ENCODE measurements at places on chromosomes 13 and 19.

- DNase-seq = no peak
These were observed 56.4 kb downstream of the KLF12 start for GRCh38 chr13:74077792-74078191.

GRCh38 chr13:77489566-77490337 lies 45.8 kb upstream of the SCEL start:
- no peak for DNase-seq

DNA sequence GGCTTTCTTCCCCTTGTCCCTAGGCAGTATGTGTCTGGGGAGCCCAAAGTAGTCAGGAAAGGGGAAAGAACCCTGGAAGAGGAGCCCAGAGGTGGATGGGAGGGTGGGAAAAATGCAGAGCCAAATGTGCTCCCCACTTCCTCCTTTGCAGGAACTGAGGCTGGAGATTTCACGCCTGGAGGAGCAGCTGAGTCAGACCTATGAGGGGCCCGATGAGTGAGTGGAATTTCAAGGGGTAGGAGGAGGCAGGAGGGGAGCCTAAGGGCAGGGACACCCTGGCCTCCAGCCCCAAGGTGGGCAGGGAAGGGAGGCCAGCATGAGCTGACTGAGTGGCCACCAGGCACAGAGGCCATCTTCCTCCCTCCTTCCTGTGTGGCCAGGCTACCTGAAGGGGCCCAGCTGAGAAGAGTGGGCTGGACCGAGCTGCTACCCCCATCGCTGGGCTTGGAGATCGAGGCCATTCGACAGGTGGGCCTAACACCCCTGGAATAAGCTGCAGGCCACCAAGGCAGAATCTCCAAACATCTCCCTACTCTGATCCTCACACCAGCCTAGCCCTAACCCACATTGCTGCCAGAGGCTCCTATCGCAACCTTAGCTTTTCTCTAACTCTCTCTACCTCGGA lies 14.3 kb downstream of the PTH2 start:
- DNase-seq = no peak

DNA sequence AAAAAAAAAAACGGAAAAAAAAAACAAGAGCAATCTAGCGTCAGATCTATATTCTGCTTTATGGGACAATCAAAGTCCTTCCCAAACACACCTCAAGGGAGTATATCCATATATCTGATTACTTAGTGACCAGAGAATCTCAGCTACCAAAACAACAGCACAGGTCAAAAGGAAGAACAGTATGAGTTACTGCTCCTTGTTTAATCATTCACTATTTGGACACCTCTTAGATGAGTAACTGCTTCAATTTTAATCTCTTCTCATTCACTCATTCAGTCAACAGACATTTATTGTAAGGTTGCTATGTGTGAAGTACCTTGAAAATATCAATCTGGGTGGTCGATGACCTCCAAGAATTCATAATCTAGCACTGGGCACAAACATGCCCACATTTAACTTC lies 193.2 kb downstream of the IRS2 start:
- DNase-seq = no peak

DNA sequence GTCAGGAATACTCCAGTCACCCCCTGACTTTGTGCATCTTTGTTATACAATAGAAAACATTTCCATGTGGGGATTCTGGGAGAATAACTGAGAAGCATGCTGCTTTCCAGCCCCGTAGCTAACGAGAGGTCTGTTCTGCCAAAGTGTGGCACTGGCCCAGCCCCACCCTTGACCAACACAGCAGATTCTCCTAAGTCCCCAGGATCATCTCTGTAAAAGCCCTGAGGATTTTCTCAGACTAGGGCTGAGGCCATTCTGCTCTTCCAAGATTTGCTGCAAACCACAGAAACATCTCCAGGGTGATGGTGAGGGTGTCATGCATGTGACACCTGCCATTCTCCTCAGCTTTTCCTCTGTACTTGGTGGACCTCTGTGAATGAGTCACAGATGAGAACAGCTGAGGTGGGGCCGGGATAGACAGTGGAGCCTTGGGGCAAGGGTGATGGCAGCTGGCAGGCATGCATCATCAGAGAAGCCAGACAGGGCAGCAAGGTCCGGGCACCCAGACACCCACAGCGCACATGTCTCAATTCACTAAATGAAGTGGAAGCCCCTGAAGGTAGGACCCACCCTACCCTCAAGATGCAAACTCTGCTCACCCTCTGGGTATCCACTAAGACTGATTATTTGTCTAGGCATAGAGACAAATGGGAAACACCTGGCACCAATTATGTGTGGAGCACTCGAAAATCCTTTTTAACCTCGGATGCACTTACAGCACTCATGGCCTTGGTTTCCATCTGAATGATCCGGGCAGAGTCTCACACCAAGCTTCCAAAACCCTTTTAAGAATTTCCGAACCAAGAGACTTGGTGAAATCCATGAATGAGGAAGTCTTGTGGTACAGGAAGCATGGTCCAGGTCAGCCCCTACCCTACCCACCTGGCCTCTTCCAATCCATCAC lies 20.1 kb upstream of the DOCK9 start:
- no peak for DNase-seq

GRCh38 chr13:25380741-25381324 lies 9.1 kb downstream of the ATP8A2 start:
- DNase-seq = no peak

DNA sequence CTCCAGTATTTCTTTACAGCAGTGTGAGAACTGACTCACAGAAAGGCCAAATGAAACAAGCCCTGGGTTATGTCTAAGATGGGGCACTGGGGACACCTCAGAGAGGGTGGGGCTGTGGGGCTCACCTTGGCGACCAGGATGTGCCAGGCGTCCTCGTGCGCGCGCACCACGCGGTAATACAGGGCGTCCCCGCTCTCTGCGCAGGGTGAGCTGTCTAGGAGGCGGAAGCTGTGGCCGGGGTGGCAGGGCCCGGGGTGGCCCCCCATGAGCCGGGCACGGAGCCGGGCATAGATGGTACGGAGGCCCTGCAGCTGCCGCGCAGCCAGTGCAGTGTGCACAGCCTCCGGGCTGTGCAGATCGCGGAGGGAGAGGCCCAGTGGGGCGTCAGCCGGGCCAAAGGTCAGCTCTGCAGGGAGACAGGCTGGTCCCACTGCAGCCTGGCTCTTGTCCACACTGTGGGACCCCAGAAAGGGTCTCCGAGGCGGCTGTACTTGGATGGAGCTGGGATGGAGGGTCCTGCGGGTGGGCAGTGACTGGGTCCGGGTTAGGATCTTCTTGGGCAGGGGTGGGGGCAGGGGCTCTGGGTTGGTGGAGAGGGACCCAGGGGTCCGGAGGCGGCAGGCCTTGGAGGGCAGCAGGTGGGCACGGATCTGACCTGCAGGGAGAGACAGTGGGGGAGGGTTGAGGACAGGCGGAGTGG lies 3.4 kb downstream of the PEAK3 start:
- DNase-seq = no peak

DNA sequence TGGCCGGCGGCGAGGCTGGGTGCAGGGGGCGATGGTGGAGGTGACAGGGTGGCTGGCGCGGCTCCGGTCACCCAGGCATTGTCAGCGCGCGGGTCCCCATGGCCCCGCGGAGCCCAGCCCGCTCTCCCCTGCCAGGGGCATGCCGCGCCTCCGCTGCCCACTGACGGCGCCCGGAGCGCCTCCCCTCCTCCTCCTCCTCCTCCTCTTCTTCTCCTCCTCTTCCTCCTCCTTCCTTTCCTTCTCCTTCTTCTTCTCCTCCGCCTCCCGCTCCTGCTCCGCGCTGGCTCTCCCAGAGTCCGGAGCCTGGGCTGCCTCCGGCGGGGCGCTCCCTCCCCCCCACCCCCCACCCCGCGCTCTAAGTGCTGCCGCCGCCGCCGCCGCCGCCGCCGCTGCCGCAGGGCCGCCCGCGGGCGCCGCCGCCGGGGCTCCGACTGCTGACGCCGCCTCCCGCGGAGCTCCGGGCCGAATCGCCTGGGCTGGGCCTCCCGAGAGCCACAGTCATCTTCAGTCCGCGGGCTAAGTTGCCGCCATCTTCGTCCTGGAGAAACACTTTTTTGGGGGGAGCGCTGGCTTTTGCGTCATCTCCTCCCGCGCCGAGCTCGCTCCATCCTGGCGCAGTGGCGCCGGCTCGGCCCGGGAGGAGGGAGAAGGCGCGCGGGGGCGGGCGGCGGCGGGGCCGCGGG lies 348.3 kb downstream of the LIG4 start:
- no peak for DNase-seq

- DNase-seq = no peak
These were observed 660.4 kb downstream of the SLITRK1 start for GRCh38 chr13:83221813-83222241.

GRCh38 chr13:21077788-21078353 lies 16.5 kb upstream of the LATS2 start:
- no peak for DNase-seq

- DNase-seq = no peak
These were observed 13.0 kb downstream of the ZNF575 start for GRCh38 chr19:43545981-43546380.

DNA sequence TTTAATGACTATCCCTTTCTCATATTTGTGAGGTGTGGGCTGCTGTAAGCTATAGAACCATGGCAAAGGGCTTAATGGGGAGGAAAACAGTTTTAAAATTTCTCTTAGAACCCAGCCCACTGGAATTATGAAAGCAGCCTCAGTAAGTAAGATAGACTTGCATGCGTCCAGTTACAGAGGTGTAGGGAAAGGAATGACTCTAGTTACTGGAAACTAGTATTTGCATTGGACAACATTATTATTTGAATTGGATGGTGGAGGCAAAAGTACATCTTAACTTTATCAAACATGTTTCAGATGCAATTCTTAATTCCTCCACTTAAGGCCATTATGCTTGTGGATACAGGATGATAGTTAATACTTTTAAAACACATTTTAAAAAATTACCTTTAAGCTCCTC lies 292.9 kb downstream of the SPRY2 start:
- no peak for DNase-seq

GRCh38 chr13:49594576-49594975 lies 9.2 kb upstream of the RCBTB1 start:
- no peak for DNase-seq

Data from activated T-helper 1 cell treated with Interleukin-2 at 50 U/mL for 16 hours (primary cell).